Upper lobe of right lung (tissue), 1 donor: ENCODE measurements at places on chromosomes 11 and 22.

DNA sequence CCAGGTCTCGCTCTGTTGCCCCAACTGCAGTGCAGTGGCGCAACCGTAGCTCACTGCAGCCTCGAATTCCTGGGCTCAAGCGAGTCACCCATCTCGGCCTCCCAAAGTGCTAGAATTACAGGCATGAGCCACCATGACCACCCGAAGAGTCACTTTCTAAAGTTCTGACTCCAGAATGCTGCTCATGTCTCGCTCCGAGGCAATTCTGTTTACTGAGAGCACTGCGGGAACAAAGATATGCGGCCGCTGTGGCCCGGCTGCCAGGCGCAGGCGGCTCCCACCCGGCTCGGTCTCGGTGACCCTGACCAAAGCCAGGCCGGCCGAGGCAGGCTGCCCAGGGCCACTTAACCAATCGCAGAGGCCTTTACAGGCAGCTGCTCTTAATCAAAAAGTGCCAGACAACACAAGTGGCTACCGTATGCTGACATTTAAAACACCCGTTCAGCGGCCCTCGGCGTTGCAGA lies 78.7 kb downstream of the PHF21B start:
- no peak for DNase-seq

GRCh38 chr11:111357150-111358037 lies 21.7 kb downstream of the POU2AF1 start:
- no peak for DNase-seq

DNA sequence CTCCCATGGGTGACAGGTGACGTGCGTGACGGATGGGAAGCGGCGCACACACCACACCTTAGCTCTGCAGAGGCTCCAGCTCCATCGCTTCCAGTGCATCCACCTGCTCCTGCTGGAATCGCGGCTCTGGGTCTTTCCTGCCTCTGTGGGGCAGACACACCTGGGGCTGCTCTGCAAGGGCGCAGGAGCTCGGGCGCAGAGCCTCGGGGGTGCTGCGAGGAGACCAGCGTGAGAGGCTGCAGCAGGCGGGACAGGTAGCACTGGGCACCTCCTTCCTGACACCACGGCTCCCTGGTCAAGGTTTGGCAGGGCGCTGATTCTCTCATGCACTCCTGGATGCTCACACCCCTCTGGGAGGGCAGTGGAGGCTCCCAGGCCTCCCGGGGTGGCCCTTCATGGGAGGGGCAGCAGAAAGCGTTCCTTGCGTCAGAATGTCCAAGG lies 1494.3 kb downstream of the BRD1 start:
- DNase-seq = no peak

DNA sequence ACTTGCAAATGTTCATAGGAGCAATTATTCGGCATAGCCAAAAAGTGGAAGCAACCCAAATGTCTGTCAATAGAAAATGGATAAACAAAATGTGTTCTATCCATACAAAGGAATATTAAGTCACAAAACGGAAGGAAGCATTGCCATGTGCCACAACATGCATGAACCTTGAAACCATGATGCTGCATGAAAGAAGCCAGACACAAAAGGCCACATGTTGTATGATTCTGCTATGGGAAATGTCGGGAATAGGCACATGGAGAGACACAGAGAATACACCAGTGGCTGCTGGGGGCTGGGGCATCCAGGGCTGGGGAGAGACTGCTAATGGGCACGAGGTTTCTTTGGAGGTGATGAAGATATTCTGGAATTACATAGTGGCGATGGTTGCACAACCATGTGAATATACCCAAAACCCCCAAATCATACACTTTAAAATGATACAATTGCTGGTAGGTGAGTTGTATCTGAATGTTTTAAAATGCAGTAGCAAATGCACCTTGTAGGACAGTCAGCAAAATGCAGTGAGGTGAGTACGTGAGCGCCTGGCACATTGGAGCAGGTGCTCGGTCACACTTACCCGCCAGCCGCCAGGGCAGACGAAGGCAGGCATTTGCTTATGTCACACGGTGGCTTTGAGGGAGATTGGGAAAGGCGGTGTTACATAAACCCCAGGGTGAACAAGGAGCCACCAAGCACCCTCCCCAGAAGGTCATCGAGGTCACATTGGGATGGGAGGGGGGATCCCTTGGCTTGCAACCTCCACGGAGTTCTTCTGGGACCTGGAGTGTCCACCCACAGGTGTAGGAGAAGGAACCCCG lies 6.3 kb upstream of the OSM start:
- DNase-seq = no peak

- DNase-seq = no peak
Measured at GRCh38 chr11:79610678-79611077, 169.8 kb upstream of the TENM4 start.

DNA sequence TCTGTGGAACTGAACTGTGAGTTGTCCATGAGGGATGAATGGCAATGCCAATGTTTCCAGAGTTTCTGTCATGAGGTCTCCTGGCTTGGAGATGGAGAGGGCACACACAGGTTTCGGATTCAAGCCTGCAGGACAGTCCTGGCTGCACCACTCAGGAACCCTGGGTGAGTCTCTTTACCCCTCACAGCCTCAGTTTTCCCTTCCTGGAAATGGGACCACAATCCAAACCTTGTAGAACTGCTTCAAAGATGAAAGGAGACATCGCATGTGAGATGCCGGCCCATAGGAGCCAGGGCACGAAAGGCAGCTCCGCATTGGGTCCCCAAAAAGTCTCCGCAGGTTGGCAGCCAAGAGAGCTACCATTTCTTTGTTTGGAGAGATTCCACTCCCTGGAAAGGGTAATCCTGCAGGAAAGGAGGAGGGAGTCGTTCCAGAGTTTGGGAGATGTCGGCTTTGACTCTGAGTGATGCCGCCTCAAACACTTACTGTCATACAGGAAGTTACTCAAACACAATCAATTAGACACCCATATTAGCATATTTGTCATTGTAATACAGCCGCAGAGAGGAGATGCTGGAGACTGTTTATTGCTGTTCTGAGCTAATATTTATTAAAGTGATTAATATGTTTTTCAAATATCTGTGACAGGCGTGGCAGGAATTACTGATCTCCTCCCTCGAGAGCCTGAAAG lies 318.3 kb downstream of the MN1 start:
- no peak for DNase-seq

DNA sequence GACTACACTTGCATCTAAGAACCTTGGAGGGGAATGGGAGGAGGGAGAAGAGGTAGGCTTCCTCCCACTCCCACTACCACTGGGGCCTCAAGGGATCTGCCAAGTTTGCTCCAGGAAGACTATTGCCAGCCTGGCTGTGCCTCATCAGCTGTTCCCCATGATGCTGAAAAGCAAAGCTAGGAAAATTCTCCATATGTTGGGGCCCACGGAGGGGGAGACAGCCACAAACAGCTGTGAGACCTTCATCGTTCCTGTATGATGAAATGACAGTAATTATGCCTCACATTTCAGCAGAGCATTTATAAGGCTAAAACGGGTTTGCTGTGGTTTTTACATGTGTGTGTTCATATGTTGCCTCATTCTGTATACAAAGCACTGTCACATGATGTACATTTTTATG lies 6.7 kb downstream of the DSCAML1 start:
- DNase-seq = no peak

DNA sequence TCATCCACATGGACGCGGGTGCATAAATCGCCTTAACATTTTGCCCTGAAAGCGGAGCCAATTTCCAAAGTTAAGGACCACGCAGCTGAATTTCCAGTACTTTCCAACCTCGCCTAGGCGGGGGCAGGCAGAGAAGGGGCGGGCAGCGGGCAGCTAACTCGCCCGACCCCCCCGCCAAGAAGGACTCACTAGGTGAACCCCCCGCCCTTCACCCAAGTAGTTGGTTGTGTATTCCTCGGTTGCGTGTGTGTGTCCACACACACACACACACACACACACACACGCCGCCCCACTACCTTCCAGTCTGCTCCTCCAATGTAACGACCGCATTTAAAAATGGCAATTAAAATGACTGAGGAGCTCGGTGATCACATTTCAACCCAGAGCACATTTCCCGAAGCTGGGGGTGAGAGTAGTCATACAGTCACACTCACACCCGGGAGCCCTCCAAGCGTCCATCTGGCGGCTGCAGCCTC lies 1.4 kb downstream of the TENM4 start:
- no peak for DNase-seq

GRCh38 chr11:115255006-115255762 lies 249.0 kb downstream of the CADM1 start:
- no peak for DNase-seq

- no peak for DNase-seq
Measured at GRCh38 chr22:41915786-41916493, 1.1 kb upstream of the SHISA8 start.

GRCh38 chr11:93198215-93198845 lies 539 bp upstream of the SLC36A4 start:
- DNase-seq = no peak

GRCh38 chr11:87368151-87368550 lies 330.4 kb downstream of the TMEM135 start:
- DNase-seq = no peak

DNA sequence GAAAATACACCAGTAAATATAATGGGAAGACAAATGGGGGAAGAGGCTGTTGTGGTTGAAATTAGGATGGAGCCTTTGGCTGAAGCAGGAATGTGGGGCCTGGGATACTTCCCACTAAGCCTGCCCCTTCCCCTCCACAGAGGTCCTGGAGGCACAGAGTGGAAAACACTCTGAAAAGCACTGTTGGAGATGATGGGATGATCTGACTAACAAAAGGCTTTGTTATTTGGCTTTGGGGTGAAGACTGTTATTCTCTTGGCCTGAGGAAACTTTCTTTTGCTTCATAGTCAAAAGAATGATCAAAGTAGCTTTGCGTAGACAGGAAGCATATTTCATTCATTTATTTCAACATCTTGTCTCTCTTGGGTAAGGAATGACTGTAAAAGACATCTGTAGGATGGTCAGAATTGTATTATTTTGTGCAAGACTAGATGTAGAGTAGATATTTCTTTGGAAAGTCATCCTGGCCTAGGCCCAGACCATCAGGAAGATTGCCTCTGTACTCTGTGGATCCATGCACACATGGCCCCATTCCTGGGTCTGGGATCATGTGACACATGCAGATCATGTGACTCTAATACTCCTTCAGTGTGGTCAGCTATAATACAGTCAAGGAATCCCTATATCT lies 111.4 kb downstream of the SPON1 start:
- DNase-seq = no peak

DNA sequence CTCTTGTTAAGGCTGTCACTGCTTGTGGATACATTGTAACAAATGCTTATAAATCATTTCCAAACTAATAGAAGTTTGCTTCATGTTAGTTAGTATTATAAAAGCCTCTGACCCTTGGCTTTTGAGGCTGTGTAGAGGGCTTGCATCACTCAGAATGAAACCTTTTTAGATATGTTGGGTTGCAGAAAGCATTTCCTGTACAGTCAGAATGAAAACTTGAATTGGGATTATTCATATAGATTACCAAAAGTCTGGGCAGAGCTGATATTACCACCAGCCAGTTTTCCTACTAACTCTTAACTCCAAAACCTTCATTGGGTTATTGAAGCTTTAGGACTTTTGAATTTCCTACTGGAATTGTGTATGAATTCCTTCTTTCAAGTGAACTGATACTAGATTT lies 12.0 kb downstream of the KMT2A start:
- no peak for DNase-seq
